ENCODE measurements at places on chromosomes 4 and X.

DNA sequence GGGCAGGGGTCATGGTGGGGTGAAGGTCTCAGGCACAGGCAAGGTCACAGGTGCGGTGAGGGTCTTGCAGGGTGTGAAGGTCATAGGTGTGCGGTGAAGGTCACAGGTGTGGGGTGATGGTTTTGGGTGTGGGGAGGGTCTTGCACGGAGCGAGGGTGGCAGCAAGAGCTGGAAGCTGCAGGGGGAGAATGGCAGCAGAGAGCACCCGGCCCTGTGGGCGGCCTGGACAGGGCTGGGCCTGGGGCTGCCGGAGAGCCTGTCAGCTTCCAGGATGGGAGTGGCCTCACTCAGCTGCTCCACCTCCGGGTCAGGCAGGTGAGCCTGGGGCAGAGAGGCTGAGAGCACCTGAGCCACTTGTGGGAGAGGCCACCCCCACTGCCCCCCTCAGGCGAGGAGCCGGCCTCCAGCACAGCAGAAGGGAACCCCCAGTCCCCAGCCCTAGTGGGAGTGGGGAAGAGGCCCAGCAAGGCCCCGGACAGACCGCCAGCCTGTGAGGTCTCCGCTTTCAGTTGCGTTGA, 1.5 kb downstream of the MSANTD1 start:
- no peak for DNase-seq

GRCh38 chrX:131944936-131945902, 77.9 kb upstream of the STK26 start:
- DNase-seq = no peak

- no peak for DNase-seq
These were observed 46.0 kb downstream of the HADH start for GRCh38 chr4:108035691-108036090.

DNA sequence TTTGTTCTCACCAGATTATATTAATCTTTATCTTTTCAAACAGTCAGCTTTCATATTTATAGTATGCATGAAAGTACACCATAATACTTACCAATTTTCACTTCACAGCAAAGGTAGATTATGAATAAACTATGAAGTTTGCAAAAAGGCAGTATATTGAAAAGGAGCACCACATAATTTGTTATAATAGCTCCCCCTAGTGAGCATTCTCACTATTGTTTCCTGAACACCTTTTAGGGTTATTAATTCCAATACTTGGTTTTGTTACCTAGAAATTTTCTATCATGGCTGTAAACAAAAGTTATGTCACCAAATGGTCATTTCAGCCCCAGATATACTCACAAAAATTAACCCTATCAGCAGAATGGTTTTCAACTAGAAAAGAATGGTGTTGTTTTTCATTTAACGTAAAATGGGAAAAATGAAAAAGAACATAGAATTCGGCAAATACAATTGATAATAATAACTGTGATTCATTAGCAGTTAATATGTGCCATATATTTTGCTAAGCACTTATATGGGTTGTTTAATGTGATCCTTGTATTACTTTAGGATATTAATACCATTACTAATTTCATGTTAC, 30.2 kb upstream of the NKX6-1 start:
- no peak for DNase-seq

DNA sequence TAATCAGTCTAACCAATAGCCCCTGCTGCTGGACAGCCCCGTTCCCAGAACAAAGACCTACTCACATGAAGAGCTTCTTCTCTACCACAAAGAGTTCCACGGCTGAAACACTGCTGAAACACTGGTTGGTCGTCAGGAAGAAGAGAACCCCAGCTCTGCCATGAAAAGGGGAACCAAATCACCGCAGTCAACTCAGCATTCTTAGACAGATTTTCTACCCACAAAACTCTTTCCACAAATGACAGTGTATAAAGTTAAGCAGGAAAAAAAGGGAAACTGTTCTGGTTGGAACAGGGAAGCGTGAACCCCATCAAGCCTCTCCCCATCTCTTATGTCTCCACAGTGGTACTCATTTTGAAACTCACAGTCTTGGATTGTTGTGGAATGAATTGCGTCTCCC, 57.3 kb downstream of the ABCG2 start:
- peak; percentile 15 for DNase-seq

DNA sequence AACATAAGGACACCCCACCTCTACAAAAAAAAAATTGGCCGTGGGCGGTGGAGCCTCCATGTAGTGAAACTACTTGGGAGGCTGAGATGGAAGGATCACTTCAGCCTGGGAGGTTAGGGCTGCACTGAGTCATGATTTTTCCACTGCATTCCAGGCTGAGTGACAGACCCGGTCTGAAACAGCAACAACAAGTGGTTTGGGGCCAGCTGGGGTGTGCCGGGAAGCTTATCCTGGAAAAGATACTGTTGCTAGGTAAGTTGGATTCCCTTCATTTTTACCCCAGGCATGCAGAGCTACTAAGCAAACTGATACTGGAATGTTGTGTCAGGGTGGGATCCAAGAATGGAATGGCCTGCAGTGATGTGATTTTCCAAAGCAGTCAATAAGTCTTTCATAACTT, 57.0 kb downstream of the XAGE2 start:
- DNase-seq = no peak

DNA sequence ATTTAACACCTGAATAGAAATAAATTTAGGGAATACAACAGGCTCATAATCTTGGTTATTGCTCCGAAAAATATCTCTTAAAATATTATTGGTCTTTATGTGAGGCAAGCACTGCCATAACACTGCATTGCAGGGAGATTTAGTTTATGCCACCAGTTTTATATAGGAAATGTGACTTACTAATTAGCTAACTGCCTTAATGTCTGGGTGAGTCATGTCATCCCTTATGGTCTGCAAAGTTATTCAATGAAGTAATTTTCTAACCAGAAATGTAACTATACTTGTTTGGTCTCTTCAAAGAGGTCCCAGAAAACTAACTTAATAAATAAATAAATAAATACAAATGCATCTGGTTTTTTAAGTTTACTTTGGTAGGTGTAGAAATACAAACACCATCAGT, 597.2 kb downstream of the GALNTL6 start:
- no peak for DNase-seq

- DNase-seq = no peak
These were observed 4.8 kb downstream of the NDP start for GRCh38 chrX:43968359-43968781.

GRCh38 chr4:76781698-76782595, 116.0 kb downstream of the SOWAHB start:
- DNase-seq = no peak

GRCh38 chr4:151858356-151858755, 97.5 kb upstream of the GATB start:
- no peak for DNase-seq

GRCh38 chr4:115343171-115343570, 229.8 kb upstream of the NDST4 start:
- DNase-seq = no peak

GRCh38 chr4:6196324-6196723, 4.0 kb downstream of the JAKMIP1 start:
- no peak for DNase-seq
